Activated CD4-positive, alpha-beta T cell treated with anti-CD3 and anti-CD28 coated beads, Interleukin-10, Interleukin-2, amounts not matched to agents 100 ng/mL and 50 ng/mL, durations not matched to agents 16 hours and 8 hours (primary cell): ENCODE measurements at places on chromosomes 7 and 10.

DNA sequence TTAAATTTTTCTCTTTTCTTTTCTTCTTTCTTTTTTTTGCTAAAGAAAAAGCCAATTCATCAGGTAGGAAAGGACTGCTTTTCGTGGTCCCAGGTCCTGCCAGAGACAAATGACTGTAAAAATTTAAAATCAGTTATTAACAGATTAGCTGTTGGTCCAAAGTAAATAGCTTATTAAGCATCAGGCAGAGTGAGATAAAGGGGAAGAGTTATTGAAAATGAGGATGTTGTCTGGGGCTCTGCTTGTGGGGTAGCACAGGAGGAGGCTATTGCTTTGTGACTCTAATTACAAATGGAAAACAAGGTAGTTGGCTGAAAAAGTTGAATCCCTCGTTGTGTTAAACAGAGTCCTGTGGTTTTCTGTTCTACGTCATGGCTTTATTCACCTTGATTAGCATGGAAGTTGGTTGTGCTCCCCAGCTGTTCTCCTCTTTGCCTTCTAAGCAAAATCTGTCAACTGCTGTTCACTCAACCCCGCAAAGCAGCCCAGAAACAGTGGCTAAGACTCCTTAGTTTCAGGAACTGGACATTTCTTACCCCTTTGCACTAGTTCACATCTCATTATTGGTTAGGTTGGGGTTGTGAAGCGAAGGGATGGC, 128.9 kb downstream of the SNX10 start:
- DNase-seq: no peak

DNA sequence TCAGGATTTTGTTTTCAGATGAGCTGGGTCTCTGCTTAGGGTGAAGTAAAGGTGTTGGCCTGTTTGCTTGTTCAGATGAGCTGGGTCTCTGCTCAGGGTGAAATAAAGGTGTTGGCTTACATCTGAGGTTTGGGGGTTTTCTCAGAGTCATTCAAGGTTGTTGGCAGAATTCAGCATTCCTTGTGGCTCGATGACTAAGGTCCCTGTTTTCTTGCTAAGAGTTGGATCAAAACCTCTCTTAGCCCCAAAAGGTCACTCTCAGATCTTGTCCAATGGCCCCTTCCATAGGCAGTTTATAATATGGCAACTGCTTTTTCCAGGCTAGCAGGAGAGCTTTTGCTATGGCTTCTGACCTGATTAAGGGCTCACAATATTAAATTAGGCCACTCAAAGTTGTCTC, 106.6 kb downstream of the ADAM22 start:
- no peak for DNase-seq

GRCh38 chr10:13315361-13315760, 15.5 kb upstream of the PHYH start:
- DNase-seq: no peak

- DNase-seq: no peak
These were observed 21.2 kb downstream of the CYP3A4 start for GRCh38 chr7:99762680-99763327.

GRCh38 chr7:1705856-1706255, 35.8 kb downstream of the ELFN1 start:
- no peak for DNase-seq

DNA sequence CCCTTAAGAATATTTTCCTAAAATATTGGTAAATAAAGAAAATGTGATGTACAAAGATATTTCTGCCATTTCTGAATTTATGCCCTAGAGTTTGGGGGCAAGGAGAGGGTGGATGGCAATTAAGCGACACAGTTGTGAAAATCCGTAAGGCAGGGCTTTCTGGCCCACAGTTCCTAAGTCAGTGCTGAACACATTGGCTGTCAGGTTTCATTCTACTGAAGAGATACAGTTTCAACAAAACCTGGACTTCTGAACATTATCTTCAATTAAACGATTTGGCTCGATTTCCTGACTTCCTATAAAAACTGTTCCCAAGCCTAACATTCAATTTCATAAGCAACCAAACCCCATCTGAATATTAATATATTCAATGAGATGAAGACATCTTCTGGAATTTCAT, 61.1 kb upstream of the NEBL start:
- no peak for DNase-seq

GRCh38 chr10:72291019-72291532, 17.4 kb downstream of the DDIT4 start:
- peak; percentile 64 for DNase-seq

DNA sequence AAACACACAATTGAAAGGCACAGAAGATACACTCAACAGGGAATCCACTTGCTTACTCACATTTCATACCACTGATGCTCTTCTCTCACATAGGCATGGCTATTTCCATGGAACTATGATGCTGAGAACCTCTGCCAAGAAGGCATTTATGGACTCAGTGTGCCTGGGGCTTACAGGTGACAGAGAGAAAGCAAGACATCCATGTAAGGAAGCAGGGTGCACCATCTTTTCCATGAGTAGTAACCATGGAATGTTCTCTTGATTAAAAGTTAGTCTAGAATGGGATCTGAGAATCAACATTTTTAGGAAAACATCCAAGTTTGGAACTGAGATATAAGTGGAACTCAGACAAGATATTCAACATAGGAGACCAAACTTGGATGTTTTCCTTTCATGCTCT, 52.5 kb upstream of the MACC1 start:
- DNase-seq: no peak

DNA sequence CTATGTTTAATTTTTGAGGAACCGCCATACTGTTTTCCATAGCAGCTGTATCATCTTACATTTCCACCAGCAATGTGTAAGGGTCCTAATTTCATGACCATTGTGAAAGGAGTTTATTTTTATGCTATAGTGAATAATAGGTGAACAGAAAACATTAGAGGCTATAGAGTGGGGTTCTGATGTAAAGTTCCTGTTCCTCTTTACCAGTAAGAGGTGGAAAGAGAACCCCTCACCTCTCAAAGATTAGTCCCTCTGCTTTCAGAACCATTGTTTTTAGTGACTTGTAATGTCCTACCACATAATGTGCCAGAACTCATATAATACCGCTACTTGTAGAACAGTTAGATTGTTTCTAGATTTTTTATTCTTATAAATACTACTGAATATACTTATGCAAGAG, 34.2 kb downstream of the SUFU start:
- no peak for DNase-seq

GRCh38 chr10:86668297-86669165, at the start of gene LDB3:
Gene LDB3 (plus strand): TSS chr10:86668511. CDS start chr10:86668692, 181 bp downstream.
- DNase-seq: no peak

- no peak for DNase-seq
These were observed 79.1 kb downstream of the PIK3CG start for GRCh38 chr7:106944035-106944665.
